ENCODE measurements at places on chromosomes 6 and 20.

DNA sequence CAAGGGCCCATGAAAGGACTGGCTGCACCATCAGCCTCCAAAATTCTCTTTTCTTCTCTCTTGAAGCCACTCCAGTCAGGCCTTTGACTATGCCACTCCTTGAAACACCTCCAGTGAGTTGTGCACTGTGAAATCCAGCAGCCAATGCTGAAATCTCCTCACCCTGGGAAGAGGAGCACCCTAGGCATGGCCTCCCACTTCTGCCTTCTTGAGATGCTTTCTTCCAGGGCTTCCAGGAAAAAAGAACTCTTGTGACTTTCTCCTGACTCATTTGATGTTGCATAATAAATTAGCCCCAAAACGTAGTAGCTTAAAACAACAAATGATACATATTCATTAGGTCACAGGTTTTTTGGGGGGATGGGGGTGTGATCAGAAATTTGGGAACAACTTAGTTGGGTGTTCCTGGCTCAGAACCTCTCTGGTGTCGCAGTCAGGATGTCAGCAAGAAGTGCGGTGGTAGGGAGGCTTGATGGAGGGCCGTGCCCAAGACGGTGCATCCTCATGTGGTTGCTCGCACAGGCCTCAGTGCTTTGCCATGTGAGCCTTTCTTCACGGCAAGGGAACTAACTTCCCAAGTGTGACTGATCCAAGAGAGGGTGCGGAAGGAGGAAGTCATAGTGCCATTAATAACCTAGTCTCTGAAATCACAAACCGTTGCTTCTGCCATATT is 12.1 kb downstream of the NCR2 start:
- DNase-seq = no peak

GRCh38 chr6:122853259-122853995 is 64.4 kb downstream of the SMPDL3A start:
- DNase-seq = no peak

DNA sequence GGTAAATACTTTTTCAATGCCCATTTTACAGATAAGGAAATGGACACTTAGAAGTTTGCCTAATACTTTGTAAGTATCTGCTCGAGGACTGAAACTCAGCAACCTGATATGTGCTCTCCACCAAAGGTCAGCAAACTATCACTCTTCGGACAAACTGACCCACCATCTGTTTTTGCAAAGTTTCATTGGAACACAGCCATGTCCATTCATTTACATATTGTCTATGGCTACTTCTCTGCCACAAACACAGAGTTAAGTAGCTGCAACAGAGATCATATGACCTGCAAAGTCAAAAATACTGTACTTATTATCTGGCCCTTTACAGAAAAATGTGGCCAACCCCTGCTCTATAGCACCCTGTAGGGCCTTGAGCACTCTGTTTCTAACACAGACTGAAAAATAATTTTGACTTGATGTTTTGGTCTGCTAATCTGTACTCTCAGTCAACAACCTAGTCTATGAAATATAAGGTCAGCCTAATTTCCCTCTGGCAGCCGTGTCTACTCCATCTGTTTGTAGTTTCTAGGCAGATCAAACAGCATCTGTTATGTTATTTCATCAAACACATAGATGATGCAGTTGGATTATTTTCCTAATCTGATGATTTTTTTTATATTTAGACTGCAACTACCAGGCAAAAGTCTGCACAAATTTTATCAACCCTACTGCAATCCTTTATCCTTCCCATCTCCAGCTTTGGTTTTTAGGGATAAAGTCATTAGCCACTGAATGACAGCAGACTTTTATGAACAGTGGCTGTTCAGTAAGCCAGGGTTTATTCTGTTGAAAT is 41.4 kb upstream of the BEND6 start:
- DNase-seq = no peak

- peak; percentile 19 for DNase-seq
Observed at GRCh38 chr20:50957798-50958614, at the start of gene DPM1. Gene DPM1 (minus strand): TSS chr20:50958532. CDS start chr20:50958523, 9 bp downstream.

GRCh38 chr6:352896-353470 is 38.6 kb upstream of the IRF4 start:
- no peak for DNase-seq

GRCh38 chr20:35539756-35540212 is 2.1 kb upstream of the ERGIC3 start:
- DNase-seq = peak; percentile 88

GRCh38 chr6:41460742-41461336 is 85.3 kb upstream of the FOXP4 start:
- DNase-seq = no peak

DNA sequence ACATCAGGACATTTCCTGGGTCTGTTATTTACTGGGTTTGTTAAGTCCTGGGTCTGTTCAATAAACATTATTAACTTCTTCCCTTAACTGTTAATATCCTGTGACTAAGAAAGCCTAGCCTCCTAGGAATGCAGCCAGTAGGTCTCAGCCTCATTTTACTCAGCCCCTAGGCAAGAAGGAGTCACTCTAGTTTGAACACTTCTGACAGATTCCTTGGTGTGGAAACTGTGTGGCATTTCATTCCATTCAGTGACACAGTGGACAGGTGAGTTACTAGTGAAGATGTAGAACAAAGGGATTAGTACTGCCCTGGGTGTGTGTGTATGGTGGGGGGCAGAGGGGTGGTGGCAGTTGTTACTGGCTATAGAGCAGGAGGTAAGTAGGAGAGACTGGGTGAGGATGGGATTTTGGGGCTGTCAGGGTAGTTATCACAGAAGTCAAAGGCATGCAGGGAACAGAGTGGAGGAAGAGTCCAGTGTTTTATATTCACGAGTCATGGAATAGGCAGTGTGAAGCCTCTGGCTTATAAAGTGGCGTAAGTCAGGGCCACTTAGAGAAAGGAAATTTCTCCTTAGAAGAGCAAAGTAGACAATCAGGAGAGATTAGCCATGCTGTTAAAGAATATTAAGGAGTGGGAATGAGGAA is 28.4 kb downstream of the RNF182 start:
- DNase-seq = no peak

GRCh38 chr20:63855363-63856097 is 5.8 kb upstream of the ABHD16B start:
- no peak for DNase-seq

All from DMS79 treated with DMSO at 0.1 percent for 48 hours (cell line).